ENCODE measurements at places on chromosomes 3 and 15.

- DNase-seq = no peak
Observed at GRCh38 chr3:52555056-52555455, 18.7 kb downstream of the UQCC5 start.

DNA sequence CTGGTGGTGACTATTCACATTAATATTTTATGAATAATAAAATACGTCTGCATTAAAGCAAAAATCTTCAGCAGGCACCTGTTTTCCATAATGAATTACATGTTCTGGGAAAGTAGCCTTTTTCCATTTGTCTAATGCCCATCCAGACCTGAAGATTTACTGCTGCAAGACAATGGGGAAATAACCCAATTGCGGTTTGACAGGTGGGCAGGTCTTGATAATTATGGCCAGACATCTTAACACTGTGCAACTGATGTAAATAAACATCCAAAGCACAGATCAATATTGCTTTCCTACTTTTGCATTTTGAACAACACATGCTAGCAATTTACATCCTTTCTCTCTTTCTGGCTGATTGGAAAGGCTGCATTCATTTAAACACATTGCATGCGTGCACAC, 173.9 kb downstream of the MEIS2 start:
- no peak for DNase-seq

DNA sequence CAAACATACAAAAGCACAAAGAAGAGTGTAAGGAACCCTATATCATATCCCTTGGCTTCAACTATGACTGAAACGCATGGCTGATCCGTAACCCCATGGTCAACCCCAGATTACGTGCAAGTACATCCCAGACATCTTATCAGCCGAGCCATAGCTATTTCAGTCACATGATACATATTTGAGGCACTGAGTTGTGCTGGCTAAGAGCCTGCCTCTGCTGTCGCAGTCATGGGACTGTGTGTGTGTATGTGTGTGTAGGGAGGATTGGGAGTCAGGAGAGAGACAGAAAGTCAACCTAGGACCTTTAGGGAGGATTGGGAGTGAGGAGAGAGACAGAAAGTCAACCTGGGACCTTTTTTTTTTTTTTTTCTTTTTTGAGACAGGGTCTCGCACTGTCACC, 8.4 kb downstream of the ST6GAL1 start:
- no peak for DNase-seq

DNA sequence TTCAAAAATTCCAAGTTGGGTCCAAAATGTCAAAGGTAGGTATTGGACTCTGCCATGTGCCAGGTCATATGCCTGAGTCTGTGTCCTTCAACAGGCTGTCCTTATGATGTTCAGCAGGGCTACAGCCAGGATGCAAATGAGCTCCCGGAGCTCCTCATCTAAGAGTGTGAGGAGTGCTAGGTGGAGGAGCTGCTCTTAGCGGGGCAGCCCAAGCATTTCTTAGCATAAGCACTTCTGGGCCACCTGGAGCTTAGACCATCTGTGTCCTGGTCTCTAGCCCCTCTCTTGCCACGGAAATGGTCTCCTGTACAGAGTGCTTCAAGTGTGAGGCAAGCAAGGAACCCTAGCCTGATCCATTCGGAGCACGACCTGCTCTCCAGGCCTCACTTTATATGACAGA, 64.6 kb upstream of the PRR23C start:
- no peak for DNase-seq

DNA sequence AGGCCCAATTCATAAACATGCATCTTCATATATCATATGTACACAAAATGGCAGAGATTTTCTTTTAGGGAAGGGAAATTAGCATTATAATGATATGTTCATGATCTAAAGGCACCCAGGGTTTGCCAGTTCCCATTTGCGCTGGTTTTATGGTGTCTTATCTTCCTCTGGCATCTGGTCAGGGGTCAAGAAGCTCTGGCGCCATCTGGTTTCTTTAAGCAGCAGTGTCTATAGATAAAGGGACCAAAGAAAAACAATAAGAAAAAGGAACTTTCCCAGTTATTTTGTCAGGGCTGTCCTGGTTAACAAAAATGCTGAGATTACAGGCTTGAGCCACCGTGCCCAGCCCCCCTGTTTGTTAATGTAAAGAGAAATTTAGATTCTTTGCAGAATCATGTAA, 3.3 kb upstream of the DCP1A start:
- DNase-seq = no peak

DNA sequence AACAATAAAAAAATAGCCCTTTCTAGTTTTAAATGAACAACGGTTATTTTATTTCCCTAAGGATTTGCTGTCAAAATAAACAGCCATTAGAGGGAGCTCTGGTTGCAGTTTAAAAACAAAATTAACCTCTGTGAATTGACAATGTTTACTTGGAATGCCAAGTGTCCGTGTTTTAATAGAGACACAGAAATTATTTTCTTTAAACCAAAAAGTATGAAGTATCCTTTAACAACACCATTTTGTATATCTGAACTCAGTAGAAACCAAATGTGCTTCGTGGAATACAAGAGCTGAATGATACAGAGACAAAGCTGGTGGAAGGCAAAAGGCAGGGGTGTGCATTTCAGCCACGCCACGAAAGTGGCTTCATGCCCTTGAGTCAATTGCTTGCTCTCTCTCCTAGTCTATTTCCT, 74.4 kb downstream of the MOBP start:
- DNase-seq = no peak

- DNase-seq = no peak
Observed at GRCh38 chr15:25939122-25939521, 76.0 kb upstream of the ATP10A start.

- no peak for DNase-seq
Observed at GRCh38 chr15:44101286-44101685, 93.8 kb downstream of the FRMD5 start.

GRCh38 chr15:46622851-46623250, 988.0 kb downstream of the SQOR start:
- no peak for DNase-seq

- no peak for DNase-seq
Observed at GRCh38 chr3:62954580-62954979, 79.4 kb upstream of the CADPS start.

DNA sequence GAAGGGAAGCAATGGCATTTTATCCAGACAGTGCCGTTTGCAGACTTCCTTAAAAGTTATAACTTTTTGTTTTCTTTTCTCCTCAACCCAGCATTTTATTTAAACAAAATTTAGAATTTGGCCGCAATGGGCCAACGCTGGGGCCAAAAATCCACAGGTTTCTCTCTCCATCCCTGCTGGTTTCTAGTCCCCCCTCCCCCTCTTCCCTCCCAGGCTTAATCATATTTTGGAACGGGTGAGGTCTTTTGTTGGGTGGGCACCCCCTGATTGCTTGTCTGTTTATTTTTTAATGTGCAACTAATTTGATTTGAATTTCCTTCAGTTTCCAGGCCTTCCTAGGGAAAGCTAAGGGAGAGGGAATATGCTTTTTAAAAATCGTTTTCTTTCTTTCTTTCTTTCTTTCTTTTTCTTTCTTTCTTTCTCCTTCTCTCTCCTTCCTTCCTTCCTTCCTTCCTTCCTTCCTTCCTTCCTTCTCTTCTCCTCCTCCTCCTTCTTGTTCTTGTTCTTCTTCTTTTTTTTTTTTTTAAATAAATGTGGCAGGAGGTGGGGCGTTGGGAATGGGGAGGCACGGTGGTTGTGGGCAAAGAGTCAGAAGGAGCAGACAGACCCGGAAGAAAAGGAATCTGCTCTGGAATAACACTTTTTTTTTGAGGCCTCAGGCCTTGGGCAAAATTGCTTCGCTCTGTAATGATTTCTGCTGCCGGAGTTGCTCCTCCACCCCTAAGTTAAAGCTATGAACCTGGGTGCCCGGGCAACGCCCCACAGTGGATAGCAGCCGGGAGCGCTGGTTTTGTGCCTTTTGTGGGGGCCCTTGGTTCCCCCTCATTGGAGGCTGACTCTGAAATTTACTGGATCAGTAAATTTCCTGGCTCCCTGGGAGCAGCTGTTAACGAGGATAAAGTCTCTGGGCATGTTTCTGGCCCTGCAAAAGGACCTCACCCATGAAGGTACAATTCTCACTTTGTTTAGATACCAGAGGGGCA, 1.9 kb downstream of the FNDC3B start:
- DNase-seq = no peak

GRCh38 chr3:9730657-9731205, 804 bp upstream of the BRPF1 start:
- DNase-seq = no peak

GRCh38 chr15:67444100-67444499, 76.8 kb upstream of the C15orf61 start:
- no peak for DNase-seq

DNA sequence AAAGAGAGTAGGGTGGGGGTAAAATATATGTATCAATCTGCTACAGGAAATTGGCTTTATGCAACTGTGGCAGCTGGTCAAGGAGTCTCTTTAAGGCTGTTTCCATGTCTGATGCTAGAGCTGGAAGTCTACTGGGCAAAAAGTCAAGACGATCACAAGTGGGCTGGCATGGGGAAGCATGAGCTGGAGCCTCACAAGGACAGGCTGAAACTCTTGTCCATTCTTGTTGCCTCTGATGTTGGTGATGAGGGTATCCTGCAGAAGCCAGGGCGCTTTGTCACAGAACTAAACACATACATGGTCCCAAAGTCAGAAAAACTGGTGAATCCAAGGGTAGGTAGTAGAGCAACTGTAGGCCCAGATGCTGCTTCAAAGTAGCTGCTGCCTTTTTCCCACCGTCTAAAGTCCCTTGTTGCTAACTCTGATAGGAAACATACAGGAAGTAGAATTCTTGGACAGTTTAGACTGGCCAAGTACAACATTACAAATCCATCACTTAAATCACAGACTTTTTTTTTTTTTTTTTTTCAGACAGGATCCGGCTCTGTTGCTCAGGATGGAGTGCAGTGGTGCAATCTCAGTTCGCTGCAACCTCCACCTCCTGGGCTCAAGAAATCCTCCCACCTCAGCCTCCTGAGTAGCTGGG, 54.2 kb downstream of the RPL39L start:
- DNase-seq = no peak

GRCh38 chr3:8239718-8240695, 261.6 kb upstream of the LMCD1 start:
- no peak for DNase-seq

DNA sequence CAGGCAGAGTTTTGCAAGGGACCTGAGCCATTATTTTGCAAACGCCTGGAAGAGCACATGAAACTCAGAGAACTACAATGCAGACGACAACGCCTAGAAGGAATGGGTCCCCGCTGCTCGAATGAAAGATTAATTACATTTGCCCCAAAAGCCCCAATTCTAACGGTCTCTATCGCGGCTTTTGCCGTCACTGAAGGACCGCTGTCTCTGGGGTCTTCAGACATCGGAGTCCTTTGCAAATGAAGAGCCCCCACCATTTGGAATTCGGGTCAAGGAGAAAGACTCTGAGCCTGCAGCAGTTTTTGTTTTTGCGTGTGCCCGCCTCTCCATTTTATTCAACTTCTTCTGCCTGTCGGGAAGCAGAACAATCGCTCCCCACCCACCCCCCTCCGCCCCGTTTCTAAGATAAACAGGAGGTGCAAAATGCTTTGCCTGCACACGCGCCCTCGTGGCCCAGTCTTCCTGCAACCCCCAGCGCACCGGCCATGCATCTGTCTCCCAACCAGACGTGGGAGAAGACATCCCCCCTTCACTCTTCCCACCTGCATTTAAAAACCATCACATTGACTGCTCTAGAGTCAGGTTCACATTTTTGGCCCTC, 13.5 kb downstream of the SOX2 start:
- no peak for DNase-seq

GRCh38 chr3:151795276-151795675, 18.6 kb upstream of the AADAC start:
- DNase-seq = no peak

- no peak for DNase-seq
Observed at GRCh38 chr3:75951941-75952340, 166.6 kb upstream of the ZNF717 start.

DNA sequence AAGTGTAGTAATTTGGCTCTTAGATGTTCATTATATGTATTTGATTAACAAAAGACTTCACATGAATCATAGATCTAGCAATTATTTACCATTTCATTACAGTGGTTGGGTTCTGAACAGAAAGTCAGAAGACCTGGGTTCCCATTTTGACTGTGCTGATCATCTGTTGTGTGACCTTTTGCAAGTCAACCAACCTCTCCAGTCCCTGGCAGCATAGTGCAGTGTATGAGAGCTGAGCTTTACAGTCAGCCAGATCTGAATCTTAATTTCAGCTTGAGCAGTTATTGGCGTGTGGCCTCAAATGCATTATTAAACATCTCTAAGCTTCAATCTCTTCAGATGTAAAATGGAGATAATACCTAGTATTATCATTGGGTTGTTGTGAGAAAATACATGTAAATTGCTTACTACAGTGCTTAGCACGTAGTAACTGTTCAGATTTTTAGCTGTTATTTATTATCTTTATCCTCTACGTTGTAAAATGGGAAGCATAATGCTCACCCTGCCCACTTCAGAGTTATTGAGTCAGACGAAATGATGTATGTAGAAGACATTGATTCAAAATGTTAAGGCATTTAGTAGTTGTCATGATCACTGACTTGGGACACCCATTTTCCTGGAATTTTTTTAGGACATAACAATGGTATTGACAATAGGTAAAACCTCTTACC, 104.0 kb downstream of the KLHL25 start:
- no peak for DNase-seq

GRCh38 chr3:71345429-71346040, 238.0 kb downstream of the FOXP1 start:
- no peak for DNase-seq

- DNase-seq = no peak
Observed at GRCh38 chr15:74300057-74300795, 64.1 kb downstream of the CCDC33 start.

- DNase-seq = no peak
Observed at GRCh38 chr15:69679623-69680228, 227.1 kb downstream of the RPLP1 start.

- DNase-seq = no peak
Observed at GRCh38 chr3:30522476-30522875, 83.9 kb upstream of the TGFBR2 start.

DNA sequence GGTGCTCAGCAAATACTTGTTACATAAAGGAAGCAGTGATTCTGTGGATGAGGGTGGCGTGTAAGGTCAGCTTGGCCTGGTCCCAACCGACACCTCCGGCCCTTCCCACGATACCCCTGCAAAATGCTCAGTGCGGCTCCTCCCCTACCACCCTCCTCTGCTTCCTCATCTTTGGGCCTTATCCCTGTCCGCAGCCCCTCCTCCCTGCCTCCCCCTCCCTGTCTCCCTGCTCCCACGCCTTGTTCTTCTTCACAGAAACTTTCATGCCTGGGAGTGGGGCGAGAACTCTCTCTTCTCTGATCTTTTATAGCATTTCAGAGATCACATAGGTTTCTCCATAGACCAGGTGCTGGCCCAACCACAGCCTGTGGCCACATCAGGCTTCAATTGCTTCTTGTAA, 75.0 kb upstream of the ATP2B2 start:
- no peak for DNase-seq

- no peak for DNase-seq
Observed at GRCh38 chr15:36614016-36614415, 34.6 kb downstream of the CDIN1 start.
